Suprapubic skin (tissue), 4 donors: ENCODE measurements at places on chromosomes 7 and 10. TPM values are rescaled to one million over a fixed set of nuclear protein-coding genes. Genes with fewer than 3 reads are reported as not detected.

LIPF gene
- not detected for total RNA-seq

GRCh38 chr10:26025523-26025922 is 91.5 kb downstream of the MYO3A start:
- H3K27ac ChIP-seq = no peak overlapping the region
- no peaks in the 10 kb centered on the region for H3K27me3 ChIP-seq
- no peaks in the 10 kb centered on the region for H3K4me1 ChIP-seq
- H3K4me3 ChIP-seq = no peak overlapping the region
- DNase-seq = no peak

DNA sequence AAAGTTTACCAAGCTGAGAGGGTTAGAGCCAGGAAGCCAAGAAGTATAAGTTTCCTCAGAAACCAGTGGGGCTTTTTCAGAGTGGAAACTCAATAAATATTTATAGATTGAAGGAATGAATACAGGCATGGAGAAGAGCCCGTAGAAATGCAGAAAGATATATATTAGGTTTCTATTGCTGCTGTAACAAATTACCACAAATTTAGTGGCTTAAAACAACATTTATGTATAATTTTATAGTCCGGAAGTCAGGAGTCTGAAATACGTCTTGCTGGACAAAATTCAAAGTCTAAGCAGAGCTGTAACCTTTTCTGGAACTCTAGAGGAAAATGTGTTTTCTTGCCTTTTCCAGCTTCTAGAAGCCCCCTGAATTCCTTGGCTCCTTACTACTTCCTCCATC is 107.3 kb upstream of the SEMA3D start:
- H3K4me1 ChIP-seq = no peaks in the 10 kb centered on the region
- no peaks in the 10 kb centered on the region for H3K36me3 ChIP-seq
- no peak overlapping the region for H3K27ac ChIP-seq

DNA sequence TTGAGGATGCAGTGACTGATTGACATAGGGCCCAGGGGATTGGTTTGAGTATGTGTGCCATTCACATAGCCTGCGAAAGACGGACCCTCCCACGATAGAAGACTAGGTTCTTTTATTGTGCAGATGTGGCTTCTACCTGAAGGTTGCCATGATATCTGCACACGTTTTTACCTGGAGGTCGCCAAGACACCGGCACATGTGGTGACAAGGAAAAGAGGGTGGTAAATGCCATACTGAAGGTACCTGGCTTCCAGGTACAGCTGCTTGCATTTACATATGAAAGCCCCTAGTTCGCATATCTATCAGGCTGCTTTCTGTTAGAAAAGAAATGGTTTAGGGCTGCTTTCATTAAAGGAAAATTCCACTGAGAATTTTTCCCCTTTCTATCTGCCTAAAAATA is 43.6 kb downstream of the ZNF22 start:
- no peak overlapping the region for H3K27ac ChIP-seq
- no peaks in the 10 kb centered on the region for H3K4me1 ChIP-seq
- no peaks in the 10 kb centered on the region for H3K27me3 ChIP-seq
- no peaks in the 10 kb centered on the region for H3K36me3 ChIP-seq
- DNase-seq = no peak

DNA sequence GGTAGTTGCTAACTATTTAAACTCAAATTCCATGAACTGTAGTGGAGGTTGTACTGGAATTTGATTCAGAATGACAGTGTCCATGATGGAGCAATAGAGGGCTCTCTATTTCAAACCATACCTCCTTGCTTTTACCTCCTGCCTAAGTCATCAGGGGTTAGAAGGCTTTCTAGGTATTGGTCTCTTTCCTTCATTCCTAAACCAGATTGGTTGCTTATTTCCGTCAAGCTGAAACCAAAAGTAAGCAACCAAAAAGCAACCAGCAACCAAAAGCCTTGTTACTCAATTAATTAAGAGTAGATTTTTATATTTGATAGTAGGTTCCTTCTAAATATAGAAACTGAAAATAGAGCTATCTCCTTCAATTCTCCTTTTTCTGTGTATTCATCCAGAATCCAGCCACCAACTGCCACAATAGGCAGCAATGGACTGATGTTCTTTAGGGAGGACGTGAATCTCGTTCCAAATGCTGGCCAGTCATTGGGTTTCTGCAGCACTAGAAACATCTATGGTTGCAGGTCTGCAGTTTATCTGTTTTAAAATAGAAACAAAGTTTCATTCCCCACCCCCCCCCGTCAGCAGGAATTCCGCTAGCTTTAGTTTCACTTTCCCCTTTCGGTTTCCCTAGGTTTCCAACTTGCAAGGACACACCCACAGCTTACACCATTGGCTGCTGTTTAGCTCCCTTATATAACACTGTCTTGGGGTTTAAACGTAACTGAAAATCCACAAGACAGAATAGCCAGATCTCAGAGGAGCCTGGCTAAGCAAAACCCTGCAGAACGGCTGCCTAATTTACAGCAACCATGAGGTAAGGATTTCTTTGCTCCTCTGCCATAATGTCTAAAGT is at the start of gene IFIT1:
TSS of gene IFIT1 (plus strand) at position 717 of the 850 bp plus-strand sequence. CDS start at position 807, 90 bp downstream.
- no peak for DNase-seq
- H3K27me3 ChIP-seq = no peaks in the 10 kb centered on the region
- no peaks in the 10 kb centered on the region for H3K36me3 ChIP-seq
- peak within 1 kb of the TSS; percentile 60 for H3K4me3 ChIP-seq
- peak within 1 kb of the TSS; percentile 67 for H3K27ac ChIP-seq

GRCh38 chr10:66836057-66836456 is 89.8 kb upstream of the LRRTM3 start:
- H3K4me3 ChIP-seq = no peak overlapping the region
- no peak for DNase-seq
- no peaks in the 10 kb centered on the region for H3K36me3 ChIP-seq
- H3K27ac ChIP-seq = no peak overlapping the region
- no peaks in the 10 kb centered on the region for H3K27me3 ChIP-seq
- H3K4me1 ChIP-seq = no peaks in the 10 kb centered on the region

DNA sequence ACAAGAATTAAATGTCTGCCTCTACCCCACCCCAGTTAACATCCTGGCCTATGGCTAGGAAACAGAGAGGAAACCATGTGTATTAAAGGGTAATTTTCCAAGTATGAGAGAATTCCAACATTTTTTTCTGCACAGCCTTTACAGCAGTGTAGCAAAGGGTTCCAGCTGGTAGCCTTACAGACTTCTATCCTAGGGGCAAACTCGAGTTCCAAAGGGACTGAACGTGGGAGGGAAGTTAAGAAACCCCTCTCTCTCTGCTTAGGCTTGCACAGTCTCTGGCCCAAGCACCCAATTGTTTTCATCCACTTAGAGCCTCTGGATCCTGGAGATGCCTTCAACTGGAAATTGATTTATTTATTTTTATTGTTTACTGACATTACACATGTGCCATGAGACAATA is 60.3 kb downstream of the SLC16A12 start:
- no peak overlapping the region for H3K4me3 ChIP-seq
- H3K36me3 ChIP-seq = no peaks in the 10 kb centered on the region
- no peak for DNase-seq
- H3K4me1 ChIP-seq = peaks cover 29% of the 10 kb centered on the region
- no peak overlapping the region for H3K27ac ChIP-seq

- H3K4me1 ChIP-seq = no peaks in the 10 kb centered on the region
- no peaks in the 10 kb centered on the region for H3K36me3 ChIP-seq
- no peak overlapping the region for H3K4me3 ChIP-seq
- peak; percentile 39 for DNase-seq
These were observed 198.7 kb downstream of the ADARB2 start for GRCh38 chr10:1538531-1539061.
